ENCODE measurements at places on chromosomes 12 and 14.
A peak's percentile ranks its signal among the peaks of the same experiment; 100 is the strongest.

- DNase-seq = no peak
Observed at GRCh38 chr12:64672925-64673409, 62.7 kb downstream of the RASSF3 start.

GRCh38 chr14:75283162-75283832 is 4.7 kb downstream of the FOS start:
- no peak for DNase-seq

DNA sequence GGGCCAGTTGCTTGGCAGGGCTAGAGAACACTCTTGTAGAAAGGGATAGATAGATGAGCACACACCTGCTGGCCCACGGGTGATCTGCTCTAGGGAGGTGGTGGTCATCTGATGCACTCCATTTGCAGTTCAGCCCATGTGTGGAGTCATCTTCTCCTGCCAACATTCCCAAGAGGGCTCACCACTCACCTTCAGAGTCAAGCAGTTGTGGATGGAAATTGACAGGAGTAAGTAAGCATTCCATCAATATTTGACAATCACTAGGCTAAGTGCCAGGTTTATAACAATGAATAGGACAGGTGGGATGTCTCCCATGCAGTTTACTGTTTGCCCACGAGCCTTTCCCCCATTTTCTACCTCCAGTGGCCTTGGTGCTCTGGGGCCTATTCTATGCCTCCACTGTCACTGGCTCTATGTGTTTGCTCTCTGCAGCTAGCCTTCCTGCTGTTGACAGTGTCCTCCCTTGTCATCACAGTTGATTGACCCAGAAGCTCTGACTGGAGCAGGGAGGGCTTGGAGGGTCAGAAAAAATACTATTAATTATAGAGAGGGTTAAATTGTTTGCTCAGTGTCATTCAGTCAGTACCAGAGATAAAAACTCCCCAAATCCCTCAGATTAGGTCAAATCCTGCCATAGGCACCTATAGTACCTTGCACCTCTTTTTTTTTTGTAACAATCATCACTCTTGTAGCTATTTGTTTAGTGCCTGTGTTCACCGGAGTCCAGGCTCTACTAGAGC is 134.6 kb upstream of the PZP start:
- no peak for DNase-seq

- no peak for DNase-seq
Observed at GRCh38 chr14:105137481-105138020, 31.0 kb downstream of the JAG2 start.

DNA sequence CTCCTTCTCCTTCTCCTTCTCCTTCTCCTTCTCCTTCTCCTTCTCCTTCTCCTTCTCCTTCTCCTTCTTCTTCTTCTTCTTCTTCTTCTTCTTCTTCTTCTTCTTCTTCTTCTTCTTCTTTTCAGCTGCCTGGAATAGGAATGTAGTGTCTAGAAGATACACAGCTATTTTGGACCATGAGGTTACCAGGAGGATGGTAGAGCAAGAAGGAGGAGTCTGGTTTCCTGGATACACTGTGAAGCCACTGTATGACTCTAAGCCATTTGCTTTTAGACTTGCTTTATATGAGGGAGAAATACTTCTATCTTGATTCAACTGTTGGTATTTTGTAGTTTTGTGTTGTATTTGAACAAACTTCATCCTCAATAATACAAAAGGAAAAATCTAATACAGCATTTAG is 3.0 kb upstream of the MYBPC1 start:
- no peak for DNase-seq

- DNase-seq = no peak
Observed at GRCh38 chr12:103986829-103987228, 21.2 kb downstream of the TDG start.

GRCh38 chr12:122981036-122981471 is 573 bp downstream of the ARL6IP4 start:
- no peak for DNase-seq

DNA sequence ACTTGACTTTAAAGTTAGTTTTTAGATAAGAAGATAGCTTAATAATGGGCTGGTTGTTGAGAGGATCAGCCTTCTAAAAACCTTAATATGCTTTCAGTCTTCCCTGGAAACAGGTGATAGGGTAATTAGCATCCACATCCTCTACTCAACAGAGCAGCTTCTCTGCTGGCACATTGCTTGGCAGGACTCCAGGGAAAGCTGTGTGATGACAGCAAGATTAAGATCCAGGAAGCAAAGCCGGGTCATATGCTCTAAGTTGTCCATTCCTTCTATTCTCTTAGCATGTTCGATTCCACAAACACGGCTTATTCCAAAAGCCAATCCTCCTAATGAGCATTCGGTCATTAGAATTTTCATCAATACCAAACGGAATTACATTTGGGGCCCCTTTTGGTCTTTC is 87.0 kb downstream of the HMGA2 start:
- DNase-seq = no peak

DNA sequence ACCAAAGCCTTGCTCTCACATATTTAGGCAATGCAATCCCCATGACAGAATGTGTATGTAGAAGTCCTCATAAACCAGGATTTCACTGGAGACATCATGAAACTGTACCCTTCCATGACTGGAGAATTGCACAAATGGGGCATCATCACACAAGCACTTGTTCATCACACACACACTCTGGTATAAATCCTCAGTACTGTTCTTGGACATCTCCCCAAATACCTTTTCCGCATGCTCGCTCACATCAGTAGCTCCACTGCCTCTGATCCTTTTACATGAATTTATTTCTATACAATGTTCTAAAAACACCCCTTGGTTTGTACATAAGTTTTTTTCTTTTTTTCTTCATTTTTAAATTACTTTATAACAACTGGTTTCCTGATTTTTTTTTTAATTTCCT is 3.3 kb upstream of the ING4 start:
- DNase-seq = no peak

DNA sequence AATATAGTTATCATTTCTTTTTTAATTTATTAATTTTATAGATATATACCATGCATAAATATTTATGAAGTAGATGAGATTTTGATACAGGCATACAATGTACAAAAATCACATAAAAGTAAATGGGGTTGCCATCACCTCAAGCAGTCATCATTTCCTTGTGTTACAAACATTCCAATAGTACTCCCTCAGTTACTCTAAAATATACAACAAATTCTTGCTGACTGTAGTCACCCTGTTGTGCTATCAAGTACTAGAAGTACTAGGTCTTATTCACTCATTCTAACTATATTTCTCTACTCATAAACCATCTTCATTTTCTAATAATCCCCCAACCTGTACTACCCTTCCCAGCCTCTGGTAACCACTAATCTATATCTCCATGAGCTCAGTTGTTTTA is 432.6 kb upstream of the SYT1 start:
- DNase-seq = no peak

- no peak for DNase-seq
Observed at GRCh38 chr14:57610631-57611030, 117.0 kb upstream of the CCDC198 start.

DNA sequence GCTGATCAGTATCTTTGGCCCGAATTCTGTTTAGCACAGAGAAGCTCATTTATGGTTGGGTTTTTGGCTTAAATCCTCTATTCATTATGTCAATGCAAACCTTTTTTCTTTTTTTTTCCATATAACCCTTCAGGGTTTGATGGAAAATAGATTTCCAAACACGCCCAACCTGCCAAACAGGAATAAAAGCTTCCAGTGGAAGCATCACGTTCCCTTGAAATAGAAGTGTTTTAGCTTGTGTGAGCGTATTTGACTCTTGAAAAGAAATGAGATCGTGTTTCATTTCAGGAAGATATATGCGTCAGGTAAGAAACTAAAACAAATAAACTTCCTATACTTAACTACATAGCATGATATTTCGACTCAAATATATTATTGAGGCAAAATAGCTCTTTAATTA is at the start of gene PIK3C2G:
Gene PIK3C2G, plus strand, starts transcription at position 246 of the 400 bp plus-strand sequence. CDS start 20,564 bp downstream, outside the sequence.
- DNase-seq = no peak

GRCh38 chr12:95640516-95640915 is 89.2 kb upstream of the USP44 start:
- no peak for DNase-seq

DNA sequence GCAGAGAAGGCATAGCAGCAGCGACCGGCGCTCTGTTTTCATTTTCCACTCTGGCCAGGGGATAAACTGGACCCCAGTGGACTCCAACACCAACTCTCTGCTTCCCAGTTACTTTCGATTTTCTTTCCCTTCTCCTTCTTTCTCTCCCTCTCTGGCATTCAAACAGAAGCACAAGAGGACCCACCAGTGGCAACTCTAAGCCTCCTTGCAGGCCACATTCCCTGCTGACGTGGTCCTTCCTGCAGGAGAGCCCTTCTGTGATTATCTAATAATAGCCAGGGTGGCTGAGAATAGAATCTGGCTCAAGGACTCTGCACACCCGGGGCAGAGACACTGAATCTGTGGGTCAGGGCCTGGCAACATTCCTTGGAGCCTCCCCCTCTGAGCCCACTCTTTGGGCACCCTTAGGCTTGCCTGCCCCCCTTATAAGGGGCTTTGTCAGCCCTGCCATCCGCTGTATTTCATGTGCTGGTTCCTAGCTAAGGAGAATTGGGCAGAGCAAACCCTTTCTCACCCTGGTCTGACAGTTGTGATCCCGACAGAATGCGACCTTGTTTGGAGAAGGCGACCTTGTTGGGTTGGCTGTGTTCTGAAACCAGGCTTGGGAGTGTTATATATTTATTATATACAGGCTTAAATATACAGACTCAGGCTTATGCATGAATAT is 8.2 kb upstream of the HOXC6 start:
- no peak for DNase-seq

GRCh38 chr12:117842630-117843029 is 126.2 kb downstream of the KSR2 start:
- no peak for DNase-seq

GRCh38 chr14:48857366-48857765 is 728.8 kb downstream of the RPS29 start:
- DNase-seq = no peak

DNA sequence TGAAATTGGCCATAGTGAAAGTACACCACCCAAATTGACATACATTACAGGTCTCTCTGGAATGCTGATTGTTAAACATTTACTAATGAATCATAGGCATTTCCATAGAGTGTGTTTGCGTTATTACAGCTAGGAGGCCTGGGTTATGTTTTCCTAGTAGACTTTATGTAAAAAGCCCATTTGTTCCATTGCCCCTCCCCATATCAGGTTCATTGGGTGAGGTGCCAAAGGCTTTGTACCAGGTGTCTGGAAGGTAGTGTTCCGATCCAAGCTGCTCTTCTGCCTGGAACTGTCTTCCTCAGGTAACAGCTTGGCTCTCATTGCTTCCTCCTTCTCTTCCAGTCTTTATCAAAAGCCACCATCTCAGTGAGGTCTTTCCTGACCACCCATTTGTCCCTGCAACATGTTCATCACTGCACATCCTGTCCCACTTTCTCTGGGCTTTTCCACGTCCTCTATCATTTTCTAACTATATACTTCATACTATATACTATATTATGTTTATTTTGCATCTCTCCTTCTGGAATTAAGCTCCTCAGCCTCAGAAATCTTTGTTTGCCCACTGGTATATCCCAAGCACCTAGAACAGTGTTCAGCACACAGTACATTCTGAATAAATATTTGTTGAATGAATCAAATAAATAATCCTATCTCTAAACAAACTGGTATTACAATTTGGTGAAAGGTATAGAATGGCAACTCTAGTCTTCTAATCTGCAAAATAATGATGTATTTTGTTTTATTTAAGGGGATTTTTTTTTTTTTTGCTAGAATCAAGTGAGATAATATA is 252.3 kb downstream of the KTN1 start:
- DNase-seq = peak; percentile 44

DNA sequence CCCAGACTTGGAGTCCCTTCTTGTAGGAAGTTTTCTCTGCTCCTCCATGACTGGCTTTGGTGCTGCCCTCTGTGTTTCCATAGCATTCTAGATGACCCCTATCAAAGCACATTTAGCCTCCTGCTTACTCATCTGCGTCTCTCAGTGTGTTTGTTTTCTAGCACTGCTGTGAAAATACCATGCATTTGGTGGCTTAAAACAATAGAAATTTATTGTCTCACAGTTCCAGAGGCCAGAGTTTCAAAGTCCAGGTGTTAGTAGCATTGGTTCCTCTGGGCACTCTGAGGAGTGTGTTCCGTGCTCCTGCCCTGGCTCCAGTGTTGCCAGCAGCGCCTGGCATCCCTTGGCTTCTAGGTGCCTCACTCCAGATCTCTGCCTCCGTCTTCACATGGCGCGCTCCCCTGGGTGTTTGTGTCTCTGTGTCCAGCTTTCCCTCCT is 86.1 kb downstream of the CACNA1C start:
- DNase-seq = no peak

DNA sequence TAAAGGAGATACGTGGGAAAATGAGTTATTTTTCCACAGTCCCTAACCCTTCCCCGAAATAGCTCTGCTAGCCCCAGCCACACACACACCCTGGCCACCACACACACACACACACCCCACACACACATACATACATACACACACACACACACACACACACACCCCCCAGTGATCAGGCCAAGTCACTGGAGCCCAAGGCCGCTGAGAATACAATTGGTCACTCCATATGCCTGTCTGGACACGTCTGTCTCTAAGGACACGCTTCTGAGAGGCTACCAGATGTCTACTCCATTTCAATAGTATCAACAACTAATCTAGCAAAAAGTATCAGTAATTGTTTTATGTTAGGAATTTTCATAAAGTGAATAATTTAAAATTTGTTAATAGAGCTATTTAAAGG is 13.0 kb upstream of the DIABLO start:
- no peak for DNase-seq

GRCh38 chr12:17352164-17352563 is 737.8 kb downstream of the RERGL start:
- no peak for DNase-seq

GRCh38 chr12:30909349-30910037 is 17.1 kb upstream of the TSPAN11 start:
- DNase-seq = no peak

Measured in left kidney (tissue), 8 donors.